MCF 10A (cell line): ENCODE measurements at places on chromosomes 5 and 9. TPM values are rescaled to one million over a fixed set of nuclear protein-coding genes. Genes with fewer than 3 reads are reported as not detected.
A peak's percentile ranks its signal among the peaks of the same experiment; 100 is the strongest.

GRCh38 chr9:3894772-3895171 lies 369.0 kb upstream of the RFX3 start:
- no peak for DNase-seq

GRCh38 chr9:137175345-137175961 lies 3.6 kb upstream of the TMEM210 start:
- no peak for DNase-seq

GRCh38 chr9:112361601-112362000 lies 18.3 kb upstream of the HSDL2 start:
- peak; percentile 48 for DNase-seq

DNA sequence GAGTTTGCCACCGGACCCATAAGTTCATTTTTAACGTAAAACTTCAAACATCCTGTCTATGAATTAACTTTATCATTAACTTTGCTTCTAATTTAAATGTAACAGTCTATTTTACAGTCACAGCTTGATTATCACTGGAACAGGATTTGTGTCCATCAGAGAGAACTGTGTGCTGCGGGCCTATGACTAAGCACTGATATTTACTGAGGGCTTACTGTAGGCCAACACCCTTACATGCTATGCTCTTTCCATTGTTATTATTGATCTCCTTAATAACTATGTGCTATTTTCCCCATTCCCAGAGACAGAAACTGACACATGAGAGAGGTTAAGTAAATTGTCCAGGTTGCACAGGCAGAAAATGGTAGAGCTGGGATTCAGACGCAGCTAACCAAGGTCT lies 24.0 kb upstream of the GPR151 start:
- DNase-seq = no peak

GRCh38 chr5:1881731-1882336 lies 891 bp downstream of the IRX4 start:
- no peak for DNase-seq

DNA sequence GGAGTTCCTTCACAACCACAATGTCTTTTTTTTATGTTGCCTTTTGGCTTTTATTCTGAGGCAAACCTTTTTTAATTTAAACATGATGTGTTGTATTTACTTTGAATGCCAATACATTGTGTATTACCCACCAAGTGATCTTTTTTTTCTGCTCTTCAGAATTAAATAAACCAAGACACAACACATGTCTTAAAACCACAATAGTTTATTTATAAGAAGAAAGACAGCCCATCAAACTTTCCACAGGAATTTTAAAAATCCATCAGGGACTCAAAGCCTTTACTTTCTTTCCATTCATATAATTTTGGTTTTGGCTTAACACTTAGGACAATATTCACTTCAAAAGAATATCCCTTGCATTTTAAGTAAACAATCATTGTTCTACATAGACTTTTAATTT lies 321.8 kb upstream of the MEF2C start:
- DNase-seq = no peak

GRCh38 chr5:135814316-135814715 lies 20.1 kb upstream of the SLC25A48 start:
- no peak for DNase-seq

Gene ZNF366
- total RNA-seq = not detected in 2 replicates

- DNase-seq = peak; percentile 42
These were observed 428.2 kb downstream of the ENC1 start for GRCh38 chr5:74212336-74212735.

- DNase-seq = no peak
These were observed 360.2 kb upstream of the GRIA1 start for GRCh38 chr5:153130296-153130695.
